ENCODE measurements at places on chromosomes 4 and X.

GRCh38 chrX:103423955-103424638 is 47.8 kb downstream of the BEX3 start:
- no peak for DNase-seq

DNA sequence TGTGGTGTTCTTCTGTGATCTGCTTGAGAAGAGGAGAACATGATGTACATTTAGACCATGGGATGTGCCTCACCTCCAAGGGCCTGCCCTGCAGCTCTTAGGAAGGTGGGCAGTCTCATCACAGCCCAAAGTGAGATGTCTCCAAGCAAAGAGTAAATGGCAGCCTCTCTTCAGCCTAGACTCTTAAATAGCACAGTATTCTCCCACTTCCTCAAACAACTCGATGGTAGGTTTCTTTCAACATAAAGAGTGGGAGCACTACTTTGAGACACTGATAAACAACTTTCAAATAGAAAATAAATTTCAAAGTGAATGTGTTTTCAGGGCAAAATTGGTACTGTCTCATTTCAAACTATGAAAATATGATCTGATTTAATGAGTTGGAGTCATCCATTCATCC is 35.2 kb downstream of the EDNRA start:
- DNase-seq = no peak

DNA sequence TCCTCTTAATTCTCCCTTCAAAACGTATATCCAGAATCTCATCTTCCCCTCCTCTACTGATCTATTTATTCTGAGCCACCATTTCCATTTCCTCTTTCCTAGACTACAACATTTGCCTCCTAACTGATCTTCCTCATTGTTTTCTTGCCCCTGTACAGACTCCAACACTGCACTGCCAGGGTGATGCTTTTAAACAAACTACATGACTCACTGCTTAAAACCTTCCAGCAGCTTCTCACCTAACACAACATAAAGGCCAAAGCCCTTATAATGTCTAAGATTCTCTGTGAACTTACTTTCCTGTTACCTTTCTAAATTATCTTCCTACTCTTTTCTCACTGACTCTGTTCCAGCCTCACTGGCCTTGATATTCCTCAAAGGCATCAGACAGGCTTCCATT is 161.0 kb upstream of the HS3ST1 start:
- DNase-seq = no peak

GRCh38 chr4:184402740-184403383 is 71.5 kb downstream of the IRF2 start:
- DNase-seq = no peak

DNA sequence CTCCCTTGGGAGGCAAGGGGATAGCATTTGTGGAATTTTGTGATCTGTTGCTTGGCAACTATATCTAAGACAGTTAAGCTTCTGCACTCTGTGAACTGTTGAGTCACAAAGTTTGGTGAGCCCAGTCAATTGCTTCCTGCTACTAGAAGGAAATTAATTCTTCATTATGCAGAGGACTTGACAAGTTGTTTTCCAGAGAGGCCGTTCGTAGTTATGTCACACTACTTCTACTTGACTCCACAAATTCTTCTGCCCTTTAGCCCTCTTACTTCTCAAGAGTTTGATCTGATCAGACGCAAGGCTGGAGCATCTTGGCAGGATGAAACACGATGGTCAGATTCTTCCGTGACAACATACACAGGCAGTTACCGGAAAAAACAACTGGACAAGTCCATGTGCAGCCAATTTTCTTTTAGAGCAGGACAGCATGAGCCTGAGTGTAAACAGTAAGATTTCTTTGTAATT is at the start of gene C4orf51:
C4orf51 (plus strand) TSS at position 156 of the 465 bp plus-strand sequence; CDS start at position 214, 58 bp downstream.
- DNase-seq = no peak

DNA sequence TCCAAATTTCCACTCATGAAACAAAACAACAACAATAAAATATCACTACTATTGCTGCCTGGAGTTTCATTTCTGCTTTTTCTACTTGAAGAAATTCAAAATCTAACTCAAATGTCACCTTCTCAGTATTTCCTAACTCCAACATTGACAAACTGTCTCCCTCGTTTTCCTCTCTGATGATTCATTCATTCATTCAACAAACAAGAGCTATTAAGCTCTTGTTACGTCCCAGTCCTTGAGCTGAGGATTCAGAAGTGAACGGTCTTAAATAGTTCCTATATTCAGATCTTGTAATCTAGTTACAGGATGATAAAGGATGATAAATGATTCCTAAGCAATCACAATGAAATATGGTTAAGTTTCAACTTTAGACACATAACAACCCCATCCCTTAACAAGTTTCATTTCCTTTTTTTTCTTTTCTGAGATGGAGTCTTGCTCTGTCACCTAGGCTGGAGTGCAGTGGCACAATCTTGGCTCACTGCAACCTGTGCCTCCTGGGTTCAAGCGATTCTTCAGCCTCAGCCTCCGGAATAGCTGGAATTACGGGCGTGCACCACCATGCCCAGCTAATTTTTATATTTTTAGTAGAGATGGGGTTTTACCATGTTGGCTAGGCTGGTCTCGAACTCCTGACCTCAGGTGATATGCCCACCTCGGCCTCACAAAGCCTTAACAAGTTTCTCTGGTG is 1.7 kb downstream of the SLC9B2 start:
- no peak for DNase-seq

DNA sequence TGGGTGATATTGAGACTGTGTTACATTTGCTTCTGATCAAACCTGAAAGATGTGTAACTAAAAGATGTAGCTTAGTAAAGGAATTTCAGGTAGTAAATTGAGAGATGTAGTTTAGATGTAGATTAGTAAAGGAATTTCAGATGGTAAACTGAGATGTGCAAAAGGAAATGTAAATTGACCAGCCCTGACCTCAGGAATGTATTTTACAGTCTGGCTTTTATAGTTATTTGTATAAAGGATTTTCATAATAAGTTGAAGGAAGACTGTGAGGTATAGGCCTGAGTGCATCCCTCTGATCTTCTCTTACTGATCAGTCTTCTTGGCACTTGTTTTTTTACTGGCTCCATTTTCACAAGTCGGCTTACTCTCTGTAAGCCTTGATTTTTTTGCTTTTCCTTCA is 3.2 kb downstream of the KLHL2 start:
- no peak for DNase-seq

- no peak for DNase-seq
Measured at GRCh38 chrX:112672788-112673560, 6.8 kb downstream of the LHFPL1 start.

DNA sequence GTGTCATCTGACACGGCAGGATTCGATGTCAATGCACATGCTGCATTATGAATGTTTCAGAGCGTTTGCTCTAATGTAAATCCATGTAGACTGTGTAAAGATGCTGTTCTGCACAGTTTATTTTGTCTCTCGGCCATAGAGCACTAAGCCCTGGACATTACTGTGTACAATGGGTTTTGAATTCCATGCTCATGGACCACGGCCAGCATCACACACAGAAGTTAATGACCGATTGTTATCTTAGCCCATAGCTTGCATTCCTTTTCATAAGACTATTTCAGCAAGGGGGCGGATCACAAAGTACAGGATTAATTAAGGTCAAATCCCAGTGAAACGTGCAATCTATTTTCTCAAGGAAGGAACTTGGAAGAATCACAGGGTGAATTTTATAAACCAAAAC is 286.1 kb upstream of the TENM3 start:
- DNase-seq = no peak

Data from effector memory CD4-positive, alpha-beta T cell (primary cell).